ENCODE measurements at places on chromosomes 6 and 20. TPM values are rescaled to one million over a fixed set of nuclear protein-coding genes. Genes with fewer than 3 reads are reported as not detected.

DNA sequence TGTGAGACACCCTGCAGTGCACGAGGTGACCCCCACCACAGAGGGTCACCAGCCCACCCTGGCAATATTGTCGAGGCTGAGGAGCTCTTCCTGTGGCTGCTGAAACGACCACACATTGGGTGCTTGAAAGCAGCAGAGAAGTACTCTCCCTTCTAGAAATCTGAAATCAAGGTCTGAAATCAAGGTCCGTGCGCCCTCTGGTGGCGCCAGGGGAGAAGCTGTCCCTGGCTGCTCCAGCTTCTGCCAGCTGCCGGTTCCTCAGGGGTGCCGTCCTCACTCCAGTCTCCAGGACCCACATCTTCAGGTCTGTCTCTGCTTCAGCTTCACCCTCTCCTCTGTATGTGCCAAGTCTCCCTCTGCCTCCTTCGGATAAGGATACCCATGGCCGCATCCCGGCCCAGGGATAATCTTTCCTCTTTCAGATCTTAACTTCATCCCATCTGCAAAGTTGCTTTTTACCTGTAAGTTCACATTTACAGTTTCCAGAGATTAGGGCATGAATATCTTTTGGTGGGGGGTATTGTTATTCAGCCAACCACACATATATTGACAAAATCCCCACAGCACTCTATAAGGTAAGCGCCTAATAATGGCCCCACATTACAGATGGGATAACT, 108.3 kb upstream of the PHACTR3 start:
- H3K36me3 ChIP-seq: no peaks in the 10 kb centered on the region
- DNase-seq: peak; percentile 77
- no peak overlapping the region for H3K27ac ChIP-seq
- H3K27me3 ChIP-seq: peaks cover 27% of the 10 kb centered on the region
- H3K4me1 ChIP-seq: no peaks in the 10 kb centered on the region

DNA sequence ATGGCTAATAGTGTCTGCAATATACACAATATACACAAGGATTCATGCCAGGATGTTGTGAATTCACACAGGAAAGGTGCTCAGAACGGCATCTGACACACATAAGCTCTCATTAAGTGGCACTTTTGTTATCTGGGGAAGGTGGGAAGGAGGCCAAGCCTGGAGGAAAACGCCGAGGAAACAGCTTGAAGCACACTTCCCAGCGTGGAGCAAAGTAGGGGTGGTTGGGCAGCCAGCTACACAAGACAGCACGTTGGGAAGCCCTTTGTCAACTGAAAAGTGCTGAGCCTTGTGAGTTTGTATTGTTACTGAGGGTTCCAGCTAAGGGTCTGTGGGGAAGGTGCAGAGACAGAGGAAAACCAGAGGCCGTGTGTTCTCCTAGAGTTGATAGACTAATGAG, 181.0 kb downstream of the ZMYND8 start:
- H3K27me3 ChIP-seq: no peaks in the 10 kb centered on the region
- H3K27ac ChIP-seq: no peak overlapping the region
- no peaks in the 10 kb centered on the region for H3K4me1 ChIP-seq

- H3K27ac ChIP-seq: peak overlapping the region; percentile 95
- H3K27me3 ChIP-seq: no peaks in the 10 kb centered on the region
- H3K36me3 ChIP-seq: peaks cover 2% of the 10 kb centered on the region
- peaks cover 68% of the 10 kb centered on the region for H3K4me1 ChIP-seq
- peak overlapping the region; percentile 56 for H3K4me3 ChIP-seq
Measured at GRCh38 chr20:53708129-53708968, 114.7 kb upstream of the ZNF217 start.

- peaks cover 5% of the 10 kb centered on the region for H3K4me1 ChIP-seq
- no peak for DNase-seq
- peaks cover 3% of the 10 kb centered on the region for H3K36me3 ChIP-seq
- H3K27me3 ChIP-seq: no peaks in the 10 kb centered on the region
- H3K27ac ChIP-seq: no peak overlapping the region
- no peak overlapping the region for H3K4me3 ChIP-seq
Measured at GRCh38 chr20:11922561-11922960, 4.9 kb downstream of the BTBD3 start.

Gene LAMA4
- total RNA-seq: not detected

Gene GRM1
- total RNA-seq: not detected

Gene PI16
- 15.1 TPM for total RNA-seq

Gene SLC13A3
- total RNA-seq: 0.35 TPM

Gene AURKA
- 83.0 TPM for total RNA-seq
